ENCODE measurements at places on chromosomes 7 and 10.

GRCh38 chr10:119693262-119693957, 32.4 kb upstream of the INPP5F start:
- no peak overlapping the region for H3K27ac ChIP-seq
- H3K27me3 ChIP-seq = no peaks in the 10 kb centered on the region
- peaks cover 7% of the 10 kb centered on the region for H3K4me1 ChIP-seq
- DNase-seq = no peak
- no peaks in the 10 kb centered on the region for H3K36me3 ChIP-seq
- no peak overlapping the region for H3K4me3 ChIP-seq

GRCh38 chr10:8639486-8640185, 585.1 kb downstream of the GATA3 start:
- no peaks in the 10 kb centered on the region for H3K4me1 ChIP-seq
- no peak for DNase-seq
- H3K36me3 ChIP-seq = no peaks in the 10 kb centered on the region
- no peaks in the 10 kb centered on the region for H3K27me3 ChIP-seq

GRCh38 chr10:131173484-131174210, 137.9 kb downstream of the TCERG1L start:
- no peak overlapping the region for H3K4me3 ChIP-seq
- DNase-seq = no peak
- no peaks in the 10 kb centered on the region for H3K27me3 ChIP-seq
- no peaks in the 10 kb centered on the region for H3K36me3 ChIP-seq
- no peak overlapping the region for H3K27ac ChIP-seq
- no peaks in the 10 kb centered on the region for H3K4me1 ChIP-seq

GRCh38 chr10:35783305-35783838, 141.3 kb upstream of the FZD8 start:
- H3K4me3 ChIP-seq = no peak overlapping the region
- H3K36me3 ChIP-seq = no peaks in the 10 kb centered on the region
- H3K27ac ChIP-seq = no peak overlapping the region
- H3K4me1 ChIP-seq = no peaks in the 10 kb centered on the region

DNA sequence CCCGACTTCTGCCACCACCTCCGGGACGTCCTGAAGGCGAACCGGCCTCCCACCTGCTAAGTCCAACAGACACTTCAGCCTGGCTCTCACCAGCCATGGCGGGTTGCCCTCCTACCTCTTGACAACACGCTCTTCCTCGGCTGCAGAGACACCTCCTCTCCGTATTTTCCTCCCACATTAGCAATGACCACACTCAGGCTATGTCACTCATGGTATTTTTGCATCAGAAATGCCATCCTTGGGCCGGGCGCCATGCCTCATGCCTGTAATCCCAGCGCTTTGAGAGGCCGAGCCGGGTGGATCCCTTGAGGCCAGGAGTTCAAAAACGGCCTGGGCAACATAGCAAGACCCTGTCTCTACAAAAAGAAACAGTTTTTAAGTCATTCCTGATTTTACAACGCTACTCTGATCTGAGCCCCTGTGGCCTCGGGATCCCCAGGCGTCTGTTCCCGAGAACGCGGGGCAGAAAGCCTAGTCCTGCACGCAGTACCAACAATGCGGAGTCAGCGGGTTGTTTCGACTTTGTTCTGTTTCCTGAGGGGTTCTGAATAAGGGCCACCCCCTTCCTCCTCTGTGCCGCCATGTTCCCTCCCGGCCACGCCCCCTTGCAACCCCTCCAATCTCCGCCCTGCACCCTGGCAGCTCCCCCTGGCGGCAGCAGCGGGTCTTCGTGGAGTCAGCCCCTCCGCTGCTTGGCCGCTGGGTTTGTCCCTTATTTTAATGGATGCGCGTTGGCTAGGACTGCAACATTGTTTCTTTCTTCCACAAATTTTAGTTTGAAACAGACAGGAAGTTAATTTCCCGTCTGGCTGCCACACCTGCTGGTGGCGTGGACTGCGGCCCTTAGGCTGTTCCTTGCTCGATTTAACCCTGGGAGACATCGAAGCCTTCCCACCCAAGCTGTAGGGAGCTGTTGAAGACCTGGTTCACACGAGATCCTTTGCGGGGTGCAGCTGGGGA, 9.7 kb upstream of the ZFAND2A start:
- H3K4me3 ChIP-seq = peak overlapping the region; percentile 47
- H3K27me3 ChIP-seq = no peaks in the 10 kb centered on the region
- DNase-seq = peak; percentile 98
- H3K27ac ChIP-seq = peak overlapping the region; percentile 80
- H3K4me1 ChIP-seq = no peaks in the 10 kb centered on the region

DNA sequence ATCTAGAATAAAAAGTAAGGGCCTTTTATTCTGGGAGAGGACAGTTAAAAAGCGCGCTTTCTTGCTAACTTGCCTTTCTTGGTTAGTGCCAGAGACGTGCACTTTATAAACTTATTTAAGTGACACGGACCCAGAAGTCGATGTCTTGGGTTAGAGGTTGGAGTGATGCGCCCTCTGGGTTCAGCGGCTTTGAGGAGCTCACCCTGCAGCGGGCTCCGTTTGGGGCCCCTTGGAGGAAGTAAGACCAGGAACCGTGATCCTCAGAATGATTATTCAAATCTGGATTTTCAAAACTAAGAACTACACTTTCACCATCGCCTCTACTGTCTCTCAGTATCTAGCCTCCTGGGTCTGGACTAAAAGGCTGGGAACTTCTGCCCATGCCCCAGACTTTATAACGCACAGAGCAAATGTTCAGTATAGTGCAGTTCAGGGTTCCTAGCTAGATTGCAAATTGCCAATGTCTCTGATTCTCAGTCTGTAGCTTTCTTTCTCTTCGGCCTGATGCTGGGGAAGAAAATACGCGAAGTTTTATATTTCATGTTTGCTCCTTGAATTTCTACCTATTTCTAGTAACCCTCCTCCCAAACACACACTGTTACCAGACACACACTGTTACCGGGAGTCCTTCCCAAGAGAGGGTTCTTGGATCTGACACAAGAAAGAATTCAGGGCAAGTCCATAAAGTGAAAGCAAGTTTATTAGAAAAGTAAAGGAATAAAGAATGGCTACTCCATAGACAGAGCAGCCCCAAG, 18.6 kb upstream of the SMO start:
- H3K4me1 ChIP-seq = peaks cover 19% of the 10 kb centered on the region
- peak; percentile 68 for DNase-seq
- peaks cover 9% of the 10 kb centered on the region for H3K36me3 ChIP-seq
- H3K27me3 ChIP-seq = no peaks in the 10 kb centered on the region

DNA sequence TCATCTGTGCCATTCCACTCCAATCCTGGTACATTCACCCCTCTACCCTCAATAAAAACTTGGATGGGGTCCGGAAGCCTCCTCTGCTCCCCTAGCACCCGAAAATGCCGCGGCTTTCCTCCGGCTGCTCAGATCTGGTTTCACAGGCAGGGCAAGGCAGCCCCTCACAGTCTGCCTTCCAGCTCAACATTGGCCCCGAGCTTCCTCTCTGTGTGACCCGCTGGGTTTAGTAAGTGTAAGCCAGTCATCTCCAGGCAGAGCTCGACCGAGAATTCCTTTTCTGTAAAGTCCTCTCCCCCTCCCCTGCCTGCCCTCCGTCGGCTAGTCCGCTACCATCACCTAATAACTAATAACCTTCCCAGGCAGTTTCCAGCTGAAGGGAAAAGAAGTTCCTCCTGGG, 3.4 kb downstream of the INHBA start:
- peaks cover 77% of the 10 kb centered on the region for H3K4me1 ChIP-seq
- DNase-seq = peak; percentile 66
- H3K4me3 ChIP-seq = peak overlapping the region; percentile 69
- no peaks in the 10 kb centered on the region for H3K36me3 ChIP-seq
- no peak overlapping the region for H3K27ac ChIP-seq

GRCh38 chr10:121702351-121703320, 104.4 kb upstream of the FGFR2 start:
- H3K27ac ChIP-seq = no peak overlapping the region
- DNase-seq = no peak
- no peaks in the 10 kb centered on the region for H3K36me3 ChIP-seq

GRCh38 chr10:71832967-71833366, 18.1 kb downstream of the PSAP start:
- H3K27me3 ChIP-seq = no peaks in the 10 kb centered on the region
- peaks cover 17% of the 10 kb centered on the region for H3K4me1 ChIP-seq
- DNase-seq = no peak
- no peak overlapping the region for H3K27ac ChIP-seq
- H3K36me3 ChIP-seq = peaks cover 32% of the 10 kb centered on the region

DNA sequence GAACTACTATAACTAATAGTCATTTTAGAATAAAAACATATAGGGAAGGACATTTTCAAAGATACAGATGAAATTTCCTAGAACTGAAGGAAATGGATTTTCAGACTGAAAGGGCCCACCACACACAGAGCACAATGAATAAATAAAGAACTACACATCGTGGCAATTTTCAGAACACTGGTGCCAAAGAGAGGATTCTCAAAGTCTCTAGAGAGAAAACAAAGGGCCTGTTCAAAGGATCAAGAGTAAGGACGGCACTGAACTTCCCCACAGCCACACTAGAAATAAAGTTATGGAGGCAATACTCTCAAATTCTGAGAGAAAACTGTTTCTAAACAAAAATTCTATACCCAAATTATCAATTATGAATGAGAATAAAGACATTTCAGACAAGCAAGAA, 21.9 kb downstream of the NAPEPLD start:
- H3K27ac ChIP-seq = no peak overlapping the region
- no peaks in the 10 kb centered on the region for H3K27me3 ChIP-seq
- no peak overlapping the region for H3K4me3 ChIP-seq
- DNase-seq = no peak

- no peak overlapping the region for H3K4me3 ChIP-seq
- H3K36me3 ChIP-seq = no peaks in the 10 kb centered on the region
- no peaks in the 10 kb centered on the region for H3K27me3 ChIP-seq
- no peak for DNase-seq
- no peak overlapping the region for H3K27ac ChIP-seq
- H3K4me1 ChIP-seq = 0 out of 2 replicates have a peak, but pooled peaks cover 3% of the 10 kb centered on the region
Observed at GRCh38 chr10:12048547-12048946, 5.9 kb upstream of the UPF2 start.

DNA sequence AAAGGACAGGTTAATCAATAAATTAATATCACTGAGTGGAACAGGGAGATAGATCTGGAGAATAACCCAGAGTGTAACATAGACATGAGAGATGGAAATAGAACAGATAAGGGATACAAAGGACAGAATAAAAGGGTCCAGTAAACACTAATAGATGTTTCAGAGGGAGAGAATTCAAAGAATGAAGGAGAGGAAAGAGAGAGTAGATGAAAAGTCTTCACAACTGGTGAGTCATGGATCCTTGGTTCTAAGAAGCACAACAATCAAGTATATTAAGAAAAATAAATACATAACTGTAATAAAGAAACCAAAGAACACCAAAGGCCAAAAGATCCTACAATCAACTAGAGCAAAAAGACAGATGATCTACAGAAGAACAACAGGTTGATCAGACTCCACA, 66.3 kb downstream of the BEND7 start:
- no peak overlapping the region for H3K4me3 ChIP-seq
- no peaks in the 10 kb centered on the region for H3K4me1 ChIP-seq
- H3K27ac ChIP-seq = no peak overlapping the region
- no peaks in the 10 kb centered on the region for H3K27me3 ChIP-seq
- no peaks in the 10 kb centered on the region for H3K36me3 ChIP-seq

GRCh38 chr7:11751807-11752389, 80.1 kb downstream of the THSD7A start:
- no peaks in the 10 kb centered on the region for H3K4me1 ChIP-seq
- no peak overlapping the region for H3K27ac ChIP-seq
- no peak overlapping the region for H3K4me3 ChIP-seq
- DNase-seq = peak; percentile 11

- no peak overlapping the region for H3K27ac ChIP-seq
- no peaks in the 10 kb centered on the region for H3K27me3 ChIP-seq
- no peaks in the 10 kb centered on the region for H3K4me1 ChIP-seq
- no peaks in the 10 kb centered on the region for H3K36me3 ChIP-seq
- no peak overlapping the region for H3K4me3 ChIP-seq
Observed at GRCh38 chr7:8246020-8246419, 15.9 kb downstream of the ICA1 start.

DNA sequence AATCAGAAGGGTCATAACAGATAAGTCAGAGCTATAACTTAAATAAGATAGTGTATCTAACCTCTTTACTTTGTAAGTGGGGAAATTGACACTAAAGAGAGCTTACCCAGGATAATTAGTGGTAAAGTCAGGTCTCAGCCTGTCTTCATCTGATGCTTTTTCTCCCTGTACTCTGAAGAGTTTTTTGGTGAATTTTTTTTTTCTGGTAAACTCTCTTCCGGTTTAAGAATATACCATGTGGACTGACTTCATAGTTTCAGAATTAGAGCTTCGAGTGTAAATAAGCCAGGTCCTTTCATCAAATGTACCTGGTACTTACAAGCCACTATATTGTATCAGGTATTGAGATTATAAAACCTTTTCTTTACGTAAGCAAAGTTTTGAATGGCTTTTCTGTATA, 6.8 kb downstream of the MINPP1 start:
- no peak overlapping the region for H3K4me3 ChIP-seq
- H3K27ac ChIP-seq = no peak overlapping the region
- H3K4me1 ChIP-seq = peaks cover 8% of the 10 kb centered on the region
- no peak for DNase-seq
- H3K36me3 ChIP-seq = peaks cover 20% of the 10 kb centered on the region
- H3K27me3 ChIP-seq = no peaks in the 10 kb centered on the region

GRCh38 chr10:128097783-128098182, 28.4 kb downstream of the MKI67 start:
- peaks cover 38% of the 10 kb centered on the region for H3K36me3 ChIP-seq
- H3K4me3 ChIP-seq = no peak overlapping the region
- H3K27ac ChIP-seq = no peak overlapping the region
- no peaks in the 10 kb centered on the region for H3K4me1 ChIP-seq

GRCh38 chr7:132347123-132347522, 229.1 kb downstream of the PLXNA4 start:
- no peaks in the 10 kb centered on the region for H3K27me3 ChIP-seq
- no peak overlapping the region for H3K27ac ChIP-seq
- H3K4me1 ChIP-seq = peaks cover 10% of the 10 kb centered on the region
- peak; percentile 57 for DNase-seq

DNA sequence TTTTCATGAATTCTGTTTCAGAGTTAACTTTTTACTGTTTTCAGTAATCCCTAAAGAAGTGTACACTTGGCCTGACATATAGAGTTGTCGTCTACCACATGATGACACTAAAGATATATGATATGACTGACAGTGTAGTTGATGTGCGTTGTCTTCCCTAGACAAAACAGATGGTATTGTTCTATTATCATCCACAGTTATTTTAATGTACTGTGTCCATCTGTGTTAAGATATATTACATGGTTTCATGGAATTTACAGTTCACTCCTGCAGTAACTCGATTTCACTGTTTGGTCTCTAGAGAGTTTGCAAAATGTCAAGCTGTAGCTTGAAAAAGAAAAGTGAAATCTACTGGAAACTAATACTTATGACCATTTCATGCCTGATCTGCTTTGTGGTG, 18.1 kb downstream of the FOXP2 start:
- no peaks in the 10 kb centered on the region for H3K4me1 ChIP-seq
- no peaks in the 10 kb centered on the region for H3K27me3 ChIP-seq
- no peak for DNase-seq
- H3K27ac ChIP-seq = no peak overlapping the region
- no peak overlapping the region for H3K4me3 ChIP-seq
- no peaks in the 10 kb centered on the region for H3K36me3 ChIP-seq

GRCh38 chr7:110839866-110840265, 251.1 kb upstream of the LRRN3 start:
- peak; percentile 45 for DNase-seq
- H3K27me3 ChIP-seq = no peaks in the 10 kb centered on the region
- no peak overlapping the region for H3K4me3 ChIP-seq

GRCh38 chr7:74449809-74450397, 3.8 kb upstream of the GTF2IRD1 start:
- peak; percentile 93 for DNase-seq
- no peaks in the 10 kb centered on the region for H3K27me3 ChIP-seq
- H3K4me1 ChIP-seq = peaks cover 3% of the 10 kb centered on the region
- H3K36me3 ChIP-seq = no peaks in the 10 kb centered on the region
- H3K27ac ChIP-seq = no peak overlapping the region

Measured in GM23338 (cell line).